ENCODE measurements at places on chromosomes 11 and 22. TPM values are rescaled to one million over a fixed set of nuclear protein-coding genes. Genes with fewer than 3 reads are reported as not detected.

DNA sequence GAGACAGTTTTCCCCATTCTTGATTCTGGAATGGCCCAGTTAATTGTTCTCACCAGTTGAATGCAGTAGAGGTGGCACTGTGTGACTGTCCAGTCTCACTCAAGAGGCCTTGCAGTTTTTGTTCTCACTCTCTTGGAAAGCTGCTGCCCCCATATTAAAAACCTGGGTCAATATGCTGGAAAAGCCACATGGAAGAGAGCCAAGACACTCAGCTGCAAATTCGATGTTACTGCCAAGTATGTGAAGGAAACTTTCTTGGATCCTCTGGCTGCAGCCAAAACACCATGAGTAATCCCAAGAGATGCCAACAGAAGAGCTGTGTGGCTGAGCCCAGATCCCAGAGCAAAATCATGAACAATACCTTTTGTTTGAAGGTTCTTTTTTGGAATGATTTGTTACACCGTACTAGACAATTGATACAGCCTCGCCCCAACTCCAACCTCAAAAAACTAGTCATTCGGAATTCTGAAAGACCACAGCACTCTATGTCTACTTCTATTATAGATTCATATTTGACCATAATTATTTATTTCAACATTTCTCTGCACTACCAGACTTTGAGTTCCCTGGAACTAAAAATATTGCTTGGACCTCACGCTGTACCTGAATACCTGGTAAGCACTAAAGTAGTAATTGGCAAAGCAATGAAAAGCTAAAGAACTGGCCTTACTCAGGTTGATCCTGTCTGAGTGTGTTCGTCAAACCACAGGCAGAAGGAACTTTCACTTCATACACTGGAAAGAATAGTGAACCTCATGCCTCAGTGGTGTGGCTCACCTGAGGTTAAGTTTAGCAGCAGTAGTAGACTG, 378.8 kb downstream of the ETS1 start:
- peaks cover 42% of the 10 kb centered on the region for H3K4me1 ChIP-seq
- no peak overlapping the region for H3K4me3 ChIP-seq
- H3K27me3 ChIP-seq: no peaks in the 10 kb centered on the region

- peaks cover 6% of the 10 kb centered on the region for H3K36me3 ChIP-seq
- H3K27me3 ChIP-seq: no peaks in the 10 kb centered on the region
- no peaks in the 10 kb centered on the region for H3K4me1 ChIP-seq
- H3K4me3 ChIP-seq: no peak overlapping the region
- no peak overlapping the region for H3K27ac ChIP-seq
These were observed 359.0 kb downstream of the LARGE1 start for GRCh38 chr22:33561149-33561807.

DNA sequence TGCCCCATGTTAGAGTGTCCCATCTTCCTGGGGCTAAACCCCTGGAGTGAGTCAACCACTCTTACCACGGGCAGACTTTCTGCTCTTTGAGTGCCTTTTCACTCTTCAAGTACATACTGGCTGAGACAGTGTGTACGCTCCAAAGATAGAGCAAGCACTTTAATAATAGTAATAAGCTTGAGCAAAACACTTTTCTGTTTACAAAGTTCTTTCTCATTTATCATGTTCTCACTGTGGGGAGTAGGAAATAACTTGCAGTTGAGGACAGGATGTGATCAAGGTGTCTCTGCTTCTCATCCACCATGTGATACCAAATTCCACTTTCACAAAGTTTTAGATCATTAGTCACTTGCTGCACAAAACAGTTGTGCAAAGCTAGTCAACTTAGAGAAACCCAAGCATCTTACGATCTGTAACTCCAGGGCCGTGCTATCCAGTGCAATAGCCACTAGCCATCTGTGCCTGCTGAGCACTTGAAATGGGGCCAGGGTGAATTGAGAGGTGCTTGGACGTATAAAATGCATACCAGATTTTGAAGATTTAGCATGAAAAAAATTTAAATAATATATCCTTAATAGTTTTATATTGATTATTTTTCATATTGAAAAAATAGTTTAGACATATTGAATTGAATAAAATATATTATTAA, 135.3 kb downstream of the KIF18A start:
- no peaks in the 10 kb centered on the region for H3K4me1 ChIP-seq
- no peak for DNase-seq
- no peak overlapping the region for H3K27ac ChIP-seq
- H3K27me3 ChIP-seq: no peaks in the 10 kb centered on the region
- no peak overlapping the region for H3K4me3 ChIP-seq

DNA sequence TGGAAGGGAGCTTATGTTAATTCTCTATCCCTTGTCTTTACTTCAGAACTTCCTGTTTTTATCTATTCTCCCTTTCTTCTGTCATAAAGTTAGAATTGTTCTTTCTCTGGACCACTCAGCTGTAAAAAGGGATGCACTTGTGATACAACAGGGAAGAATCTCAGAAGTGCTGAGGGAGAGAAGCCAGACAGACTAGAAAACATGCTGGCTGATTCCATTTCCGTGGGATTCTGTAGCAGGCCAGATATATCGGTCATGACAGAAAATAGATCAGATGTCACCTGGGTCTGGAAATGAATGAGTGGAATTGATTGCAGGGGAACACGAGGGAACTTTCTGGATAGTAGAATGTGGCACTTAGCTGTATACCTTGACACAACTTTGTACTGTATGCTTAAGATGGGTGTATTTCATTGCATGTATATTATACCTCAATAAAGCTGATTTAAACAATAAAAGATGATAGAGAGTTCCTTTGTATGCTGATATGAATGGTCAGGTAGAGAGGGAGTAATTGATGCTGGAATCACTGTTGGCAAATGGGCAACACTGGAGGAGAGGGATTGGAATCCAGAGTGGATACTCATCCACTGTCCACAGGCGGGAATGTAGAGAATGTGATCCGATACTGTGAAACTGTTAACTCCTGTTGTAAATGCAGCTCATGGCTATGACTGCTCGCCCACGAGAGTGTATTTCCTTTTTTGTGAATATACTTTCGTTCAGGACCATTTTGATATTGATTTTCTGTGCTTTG, 59.6 kb downstream of the ATXN10 start:
- H3K27me3 ChIP-seq: no peaks in the 10 kb centered on the region
- no peak for DNase-seq
- no peaks in the 10 kb centered on the region for H3K36me3 ChIP-seq
- no peak overlapping the region for H3K27ac ChIP-seq
- H3K4me1 ChIP-seq: no peaks in the 10 kb centered on the region

- no peaks in the 10 kb centered on the region for H3K27me3 ChIP-seq
- no peaks in the 10 kb centered on the region for H3K4me1 ChIP-seq
- H3K36me3 ChIP-seq: no peaks in the 10 kb centered on the region
- no peak overlapping the region for H3K27ac ChIP-seq
- DNase-seq: no peak
- no peak overlapping the region for H3K4me3 ChIP-seq
These were observed 234.5 kb upstream of the TBCEL start for GRCh38 chr11:120789391-120789790.

GRCh38 chr11:33897761-33898375, 6.0 kb upstream of the LMO2 start:
- no peaks in the 10 kb centered on the region for H3K36me3 ChIP-seq
- DNase-seq: no peak
- H3K27ac ChIP-seq: peak overlapping the region; percentile 22
- no peak overlapping the region for H3K4me3 ChIP-seq
- no peaks in the 10 kb centered on the region for H3K27me3 ChIP-seq
- peaks cover 22% of the 10 kb centered on the region for H3K4me1 ChIP-seq

GRCh38 chr11:44357711-44358110, 47.8 kb upstream of the ALX4 start:
- no peak overlapping the region for H3K4me3 ChIP-seq
- no peak for DNase-seq
- H3K4me1 ChIP-seq: no peaks in the 10 kb centered on the region

DNA sequence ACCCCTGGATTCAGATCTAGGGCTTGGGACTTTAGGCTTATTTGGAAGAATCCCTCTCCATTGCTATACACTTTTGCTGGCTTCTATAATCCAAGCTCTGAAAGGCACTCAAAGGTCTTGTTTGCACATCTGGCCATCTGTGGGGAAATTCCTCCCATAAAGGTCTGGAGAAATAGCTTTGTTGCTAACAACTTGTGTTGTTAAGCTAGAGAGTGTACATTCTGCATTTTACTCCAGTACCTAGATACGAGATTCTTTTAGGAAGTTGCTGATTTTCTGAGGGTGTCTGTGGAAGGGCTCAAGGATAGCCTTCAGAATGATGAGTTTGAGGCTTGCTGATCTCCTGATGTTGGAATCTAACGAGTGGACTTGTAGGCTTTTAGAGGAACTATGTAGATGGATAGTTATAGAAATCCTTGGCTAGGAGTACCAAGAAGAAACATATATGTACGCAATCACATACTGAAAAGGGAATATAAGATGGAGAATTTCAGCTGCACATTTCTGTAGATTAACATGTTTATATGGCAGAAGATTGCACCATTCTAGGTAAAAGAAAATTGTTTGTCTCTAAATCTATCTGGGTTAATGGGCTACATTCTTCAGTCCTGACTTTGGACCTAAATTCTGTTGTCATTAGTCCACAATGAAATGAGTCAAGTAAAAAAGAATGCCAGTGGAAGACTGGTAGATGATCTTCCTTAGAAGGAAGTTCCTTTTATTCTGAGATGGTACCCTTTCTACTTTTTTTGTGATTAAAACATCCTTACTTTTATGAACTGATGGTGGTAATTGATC, 51.0 kb downstream of the UBASH3B start:
- DNase-seq: no peak
- H3K36me3 ChIP-seq: no peaks in the 10 kb centered on the region
- H3K4me3 ChIP-seq: no peak overlapping the region
- no peak overlapping the region for H3K27ac ChIP-seq
- H3K27me3 ChIP-seq: no peaks in the 10 kb centered on the region

- peaks cover 27% of the 10 kb centered on the region for H3K4me1 ChIP-seq
- DNase-seq: no peak
- peak overlapping the region; percentile 15 for H3K27ac ChIP-seq
These were observed 34.6 kb downstream of the APOL5 start for GRCh38 chr22:35752006-35752862.

DNA sequence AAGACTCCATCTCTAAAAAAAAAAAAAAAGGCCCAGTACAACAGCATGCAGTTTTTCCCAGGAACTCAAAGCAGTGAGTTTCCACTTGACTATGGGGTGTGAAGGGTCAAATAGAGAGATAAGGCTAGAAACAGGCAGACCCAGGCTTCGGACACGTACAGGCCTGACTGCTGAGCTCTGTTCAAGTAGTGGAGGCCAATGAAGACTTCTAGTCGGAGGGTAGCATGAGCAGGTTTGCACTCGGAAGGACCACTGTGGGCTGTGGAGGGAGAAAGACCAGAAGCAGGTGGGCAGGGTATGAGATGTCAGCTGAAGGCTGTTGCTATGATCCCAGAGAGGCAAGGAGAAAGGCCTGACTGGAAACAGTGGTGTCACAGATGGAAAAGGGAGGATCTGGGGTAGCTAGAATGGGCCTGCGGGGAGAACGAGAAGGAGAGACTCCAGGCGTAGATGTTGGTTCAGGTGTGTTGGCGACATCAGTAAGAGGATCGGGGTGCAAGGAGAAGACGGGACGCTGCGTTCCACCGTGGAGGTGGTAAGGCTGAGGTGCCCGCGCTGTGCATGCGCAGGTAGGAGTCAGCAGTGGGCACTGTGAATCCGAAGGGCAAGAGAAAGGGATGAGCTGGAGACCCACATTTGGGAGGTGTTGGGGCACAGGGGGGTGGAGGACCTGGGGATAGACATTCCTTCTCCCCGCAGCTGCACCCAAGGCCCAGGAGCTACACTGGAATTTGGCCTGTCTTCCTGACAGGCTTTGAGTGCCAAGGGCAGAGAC, 49.4 kb upstream of the RAB1B start:
- H3K27me3 ChIP-seq: no peaks in the 10 kb centered on the region
- no peak for DNase-seq
- H3K27ac ChIP-seq: no peak overlapping the region
- no peaks in the 10 kb centered on the region for H3K4me1 ChIP-seq
- H3K36me3 ChIP-seq: peaks cover 76% of the 10 kb centered on the region
- H3K4me3 ChIP-seq: no peak overlapping the region

GRCh38 chr22:47575291-47575690, 812.8 kb downstream of the TBC1D22A start:
- no peaks in the 10 kb centered on the region for H3K4me1 ChIP-seq
- H3K4me3 ChIP-seq: no peak overlapping the region
- DNase-seq: no peak
- peaks cover 45% of the 10 kb centered on the region for H3K27me3 ChIP-seq

DNA sequence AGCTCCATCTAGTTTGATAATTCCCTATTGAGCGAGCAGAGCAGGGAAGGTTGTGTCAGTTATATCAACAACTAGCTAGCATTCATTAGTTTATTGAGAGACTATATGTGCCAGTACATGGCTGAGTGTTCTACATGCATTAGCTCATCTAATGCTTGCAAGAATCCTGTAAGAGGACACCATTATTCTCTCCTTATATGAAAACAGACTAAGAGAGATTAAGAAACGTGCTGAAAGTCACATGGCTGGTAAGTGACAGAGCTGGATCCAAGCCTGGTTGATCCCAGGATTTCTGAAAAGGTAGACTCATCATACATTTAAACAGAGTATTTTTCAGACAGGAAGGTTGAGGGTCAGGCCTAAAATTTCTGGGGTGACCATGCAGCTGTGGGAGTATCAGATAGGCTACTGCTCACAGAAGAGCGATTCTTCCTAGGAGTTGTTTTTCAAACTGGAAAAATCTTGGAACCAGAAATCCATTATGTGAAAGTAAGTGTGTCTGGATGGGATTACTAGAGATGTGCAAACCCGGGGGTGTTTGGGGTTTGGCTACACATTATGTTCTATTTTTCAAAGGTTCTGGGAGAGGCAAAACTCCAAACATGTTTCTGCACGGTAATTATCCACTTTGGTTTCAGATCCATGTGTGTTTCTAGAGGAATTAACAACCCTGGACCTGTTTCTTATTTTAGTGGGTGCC, 213.3 kb downstream of the FAM76B start:
- peaks cover 10% of the 10 kb centered on the region for H3K4me1 ChIP-seq
- H3K27me3 ChIP-seq: no peaks in the 10 kb centered on the region

DNA sequence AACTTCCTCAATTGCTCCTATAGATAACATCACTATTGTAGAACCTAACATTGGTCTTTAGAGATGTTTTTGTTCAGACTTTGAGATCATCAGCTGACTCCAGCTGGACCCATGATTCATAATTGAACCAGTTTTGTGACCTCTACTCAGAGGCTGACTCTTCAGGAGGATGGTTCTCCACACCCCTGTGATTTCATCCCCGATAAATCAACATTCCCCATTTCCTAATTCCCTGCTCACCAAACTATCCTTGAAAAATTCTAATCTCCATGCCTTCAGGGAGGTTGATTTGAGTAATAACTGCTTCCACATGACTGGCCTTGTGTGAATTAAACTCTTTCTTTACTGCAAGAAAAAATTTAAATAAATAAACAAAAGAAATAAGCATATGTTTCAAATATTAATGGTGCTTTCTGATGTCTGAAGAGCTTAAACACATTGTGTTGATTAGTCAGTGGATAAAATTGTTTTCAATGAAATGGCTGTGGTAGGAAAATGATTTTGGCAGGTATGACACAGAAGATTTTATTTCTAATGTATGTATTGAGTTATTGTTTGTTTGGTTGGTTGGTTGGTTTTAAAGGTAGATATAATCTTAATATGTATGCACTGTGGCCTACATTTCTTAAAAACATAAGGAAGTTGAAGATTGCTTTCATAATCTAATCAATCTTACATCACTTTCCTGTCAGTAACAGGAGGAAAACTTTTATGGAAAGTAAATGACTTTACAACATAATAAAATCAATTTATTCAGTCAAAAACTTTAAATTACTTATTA, 427.9 kb upstream of the CCDC179 start:
- no peak overlapping the region for H3K27ac ChIP-seq
- H3K4me1 ChIP-seq: no peaks in the 10 kb centered on the region
- no peaks in the 10 kb centered on the region for H3K36me3 ChIP-seq

Gene GAL3ST1
- 2.1 TPM for total RNA-seq

Gene CD3G
- 0.23 TPM for total RNA-seq

Gene HRAS
- 71.0 TPM for total RNA-seq

Gene MMP3
- total RNA-seq: 0.32 TPM

Gene TALDO1
- 168 TPM for total RNA-seq

Gene MPPED1
- not detected for total RNA-seq

Gene CCDC87
- total RNA-seq: 0.17 TPM

Data from esophagus muscularis mucosa (tissue), 4 donors.